8988T (cell line): ENCODE measurements at places on chromosomes 3 and 15.

DNA sequence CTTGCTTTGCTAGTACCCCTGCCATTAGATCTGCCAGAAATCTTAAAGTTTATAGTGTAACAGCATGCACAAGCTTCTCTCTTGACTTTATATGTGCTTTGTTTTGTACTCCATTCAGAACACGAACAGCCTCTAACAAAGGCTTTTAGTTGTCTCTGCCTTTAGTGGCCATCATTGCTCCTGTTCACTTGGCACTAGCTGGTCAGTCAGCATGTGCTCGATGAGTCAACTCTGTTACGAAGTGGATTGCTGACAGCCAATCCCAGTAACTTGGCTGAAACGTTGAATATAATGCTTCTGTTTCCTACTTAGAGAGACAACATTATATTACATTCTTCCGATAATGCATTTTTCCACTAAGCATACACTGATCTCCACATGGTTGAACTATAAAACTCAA, 349.2 kb downstream of the NAALADL2 start:
- DNase-seq: no peak

GRCh38 chr3:156051651-156052050, 68.7 kb upstream of the KCNAB1 start:
- DNase-seq: no peak

GRCh38 chr3:128071771-128072453, 19.7 kb downstream of the SEC61A1 start:
- no peak for DNase-seq

DNA sequence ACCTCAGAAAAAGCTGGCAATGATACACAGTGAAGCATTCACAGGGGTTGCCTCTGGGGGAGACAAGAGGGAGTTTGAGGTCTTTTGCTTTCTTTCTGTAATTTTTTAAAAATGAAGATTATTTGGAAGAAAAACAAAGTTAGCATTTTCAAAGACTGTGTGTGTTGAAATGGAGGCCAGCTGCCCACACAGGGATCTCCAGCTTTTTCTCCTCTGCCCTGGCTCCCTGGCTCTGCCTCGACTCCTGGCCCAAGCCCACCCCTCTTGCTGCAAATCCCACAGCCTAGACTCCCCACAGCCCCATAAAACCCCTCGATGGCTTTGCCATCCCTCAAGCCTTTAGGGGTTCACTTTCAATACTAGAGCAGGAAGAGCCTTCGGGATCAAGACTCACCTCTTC, 68.4 kb downstream of the LINGO1 start:
- no peak for DNase-seq

DNA sequence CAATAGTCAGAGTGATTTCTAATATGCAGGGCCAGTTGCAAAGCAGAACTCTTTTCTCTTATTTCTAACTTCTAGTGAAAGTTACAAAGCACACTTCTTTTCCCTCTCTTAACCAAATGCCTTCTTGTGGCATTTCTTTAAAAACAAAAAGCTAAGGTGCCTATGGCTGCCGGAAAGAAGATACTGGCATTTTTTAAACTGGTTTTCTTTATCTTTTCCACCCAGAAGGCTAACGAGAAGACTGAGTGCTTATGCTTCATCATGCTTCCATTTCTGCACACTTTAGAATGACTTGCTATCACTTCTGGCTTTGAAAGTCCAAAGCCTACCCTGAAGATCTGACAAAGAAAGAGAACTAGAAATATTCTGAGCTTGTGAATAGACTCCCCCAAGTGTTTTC, 141.3 kb downstream of the P2RY1 start:
- DNase-seq: no peak

GRCh38 chr3:194313560-194314387, 37.4 kb downstream of the CPN2 start:
- no peak for DNase-seq

DNA sequence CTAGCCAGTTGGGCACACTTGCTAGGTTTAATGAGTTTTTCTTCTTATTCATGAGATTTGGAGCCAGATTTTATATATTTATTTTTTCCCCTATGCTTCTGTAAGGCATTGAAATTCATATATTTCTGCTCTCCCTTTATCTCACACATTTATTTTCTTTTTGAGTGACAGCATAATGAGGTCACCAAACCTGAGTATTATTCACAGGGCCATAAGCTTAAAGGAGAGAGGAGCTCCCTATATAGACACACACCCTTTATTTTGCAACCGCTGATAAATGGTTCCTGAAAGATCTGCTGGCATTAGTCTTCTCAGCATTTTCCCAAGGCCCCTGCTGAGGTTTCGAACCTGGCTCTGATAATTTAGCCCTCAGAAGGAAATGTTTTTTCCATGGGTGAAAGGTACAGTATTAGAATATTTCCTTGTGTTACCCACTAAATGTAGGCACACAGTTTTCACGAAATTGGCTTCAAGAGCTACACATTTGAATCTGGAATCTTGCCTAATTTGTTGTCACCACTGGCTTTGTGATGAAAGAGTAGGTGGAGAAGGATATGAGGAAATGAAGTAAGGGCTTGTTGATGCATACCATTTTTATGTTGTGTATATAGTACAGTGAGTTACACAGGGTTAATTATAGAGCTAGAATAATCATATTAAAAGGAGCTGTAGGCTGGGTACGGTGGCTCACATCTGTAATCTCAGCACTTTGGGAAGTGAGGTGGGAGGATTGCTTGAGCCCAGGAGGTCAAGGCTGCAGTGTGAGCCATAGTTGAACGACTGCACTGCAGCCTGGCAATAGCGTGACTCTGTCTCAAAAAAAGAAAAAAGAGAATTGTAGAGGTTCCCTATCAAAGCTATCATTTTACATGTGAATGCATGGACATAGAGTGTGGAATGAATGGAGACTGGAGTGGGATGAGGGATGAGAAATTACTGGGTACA, 6.5 kb downstream of the KLHL18 start:
- DNase-seq: no peak

DNA sequence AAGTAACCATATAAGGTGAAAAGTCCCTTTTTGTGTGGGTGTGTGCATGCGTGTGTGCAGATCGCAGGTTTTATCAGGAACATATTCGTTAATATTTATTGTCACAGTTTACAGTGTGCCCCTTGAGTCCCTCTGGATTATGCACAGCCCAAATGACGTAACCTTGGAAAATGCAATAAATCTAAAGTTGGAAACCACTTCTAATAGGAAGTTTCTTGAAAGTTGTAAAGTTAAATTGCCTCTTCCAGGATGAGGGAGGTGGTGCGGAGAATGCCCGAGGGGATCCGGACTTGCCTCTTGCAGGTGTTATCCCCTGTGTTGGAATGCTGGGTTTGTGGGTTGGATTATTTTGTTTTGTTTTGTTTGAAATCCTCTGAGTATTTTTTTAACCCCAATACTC, 143.3 kb downstream of the CMSS1 start:
- DNase-seq: no peak

GRCh38 chr3:177466074-177466473, 268.8 kb upstream of the TBL1XR1 start:
- no peak for DNase-seq

DNA sequence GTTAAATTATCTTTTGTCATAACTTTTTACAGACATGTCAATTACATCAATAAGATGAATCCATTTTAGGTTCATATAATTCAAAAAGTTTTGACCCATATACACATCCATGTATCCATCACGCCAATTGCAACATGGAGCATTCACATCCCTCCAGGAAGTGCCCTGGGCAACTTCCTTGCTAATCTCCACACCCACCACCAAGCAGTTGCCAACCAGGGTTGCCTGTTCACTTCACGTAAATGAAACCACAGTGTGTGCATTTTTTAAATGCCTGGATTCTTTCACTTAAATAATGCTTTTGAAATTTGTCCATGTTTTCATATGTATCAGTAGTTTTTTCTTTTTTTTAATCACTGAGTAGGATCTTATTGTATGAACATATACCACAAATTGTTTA, 40.7 kb upstream of the LYZL4 start:
- DNase-seq: no peak

GRCh38 chr3:107272885-107273284, 104.4 kb upstream of the CCDC54 start:
- DNase-seq: no peak
